ENCODE measurements at places on chromosomes 6 and 20.

DNA sequence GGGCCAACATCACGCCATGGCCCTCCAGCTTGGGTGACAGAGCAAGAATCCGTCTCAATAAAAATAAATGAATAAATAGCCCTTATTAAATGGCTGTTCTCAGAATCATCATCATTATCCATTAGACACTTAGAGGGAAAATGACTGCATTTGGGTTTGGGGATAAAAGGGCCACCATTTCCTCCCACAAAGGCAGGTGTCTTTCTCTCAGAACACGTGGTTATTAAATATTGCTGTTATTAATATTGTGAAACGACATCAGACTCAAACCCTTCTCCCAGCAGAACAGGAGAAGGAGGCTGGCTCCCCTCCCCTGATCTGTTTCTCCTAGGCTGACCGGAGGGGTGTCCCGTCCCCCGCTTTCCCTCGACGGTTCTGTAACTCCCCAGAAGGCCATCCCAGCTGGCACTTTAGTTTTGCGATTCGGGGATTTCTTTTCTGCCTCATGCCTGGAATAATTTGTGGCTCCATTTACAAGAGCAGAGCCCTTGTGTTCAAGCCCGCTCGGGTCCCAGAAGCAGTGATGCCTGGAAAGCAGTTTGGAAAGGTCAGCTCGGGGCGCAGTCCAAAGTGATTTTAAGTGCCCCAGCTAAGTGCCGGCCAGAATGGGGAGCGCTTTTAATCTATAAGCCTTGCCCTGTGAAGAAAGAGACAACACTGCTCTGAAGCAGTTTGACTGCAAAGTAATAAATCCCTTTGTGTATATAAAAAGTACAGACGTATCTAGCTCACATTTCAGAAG is 41.9 kb downstream of the EYA2 start:
- DNase-seq: no peak

GRCh38 chr6:52881996-52882841 is 27.3 kb downstream of the GSTA3 start:
- peak; percentile 63 for DNase-seq

DNA sequence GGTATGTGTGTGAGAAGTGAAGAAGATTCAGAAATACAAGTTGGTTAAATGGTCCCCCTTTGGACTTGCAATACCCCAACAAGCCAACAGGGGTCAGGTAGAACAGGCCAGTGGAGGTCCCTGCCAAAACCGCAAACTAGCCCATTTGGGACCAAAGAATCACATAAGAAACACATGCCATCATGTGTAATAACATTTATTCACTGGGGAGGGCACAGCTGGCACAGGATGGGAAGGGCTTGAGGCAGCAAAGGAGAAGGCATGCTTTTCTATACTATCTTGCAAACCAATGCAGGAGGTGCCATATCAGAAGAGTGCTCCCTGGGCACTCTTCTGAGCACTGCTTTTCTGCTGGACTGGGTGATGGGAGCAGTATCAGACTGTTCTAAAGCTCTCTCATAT is 116.1 kb upstream of the TRAF3IP2 start:
- DNase-seq: peak; percentile 19

DNA sequence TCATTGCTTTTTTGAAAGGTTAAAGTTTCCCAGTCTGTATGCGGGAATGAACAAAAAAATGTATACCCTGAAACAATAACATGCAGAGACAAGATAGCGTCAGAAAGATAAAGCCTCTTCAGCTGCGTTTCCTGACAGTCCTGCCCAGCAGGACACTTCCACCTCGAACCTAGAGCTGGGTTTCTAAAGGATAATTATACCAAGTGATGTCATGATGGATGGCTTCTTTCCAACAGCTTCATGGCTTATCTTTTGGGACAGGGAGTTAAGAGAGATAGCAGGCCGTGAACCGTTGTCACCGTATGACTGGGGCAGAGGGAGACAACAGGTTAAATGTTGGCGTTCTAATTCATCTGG is 267.6 kb upstream of the SGK1 start:
- DNase-seq: no peak

DNA sequence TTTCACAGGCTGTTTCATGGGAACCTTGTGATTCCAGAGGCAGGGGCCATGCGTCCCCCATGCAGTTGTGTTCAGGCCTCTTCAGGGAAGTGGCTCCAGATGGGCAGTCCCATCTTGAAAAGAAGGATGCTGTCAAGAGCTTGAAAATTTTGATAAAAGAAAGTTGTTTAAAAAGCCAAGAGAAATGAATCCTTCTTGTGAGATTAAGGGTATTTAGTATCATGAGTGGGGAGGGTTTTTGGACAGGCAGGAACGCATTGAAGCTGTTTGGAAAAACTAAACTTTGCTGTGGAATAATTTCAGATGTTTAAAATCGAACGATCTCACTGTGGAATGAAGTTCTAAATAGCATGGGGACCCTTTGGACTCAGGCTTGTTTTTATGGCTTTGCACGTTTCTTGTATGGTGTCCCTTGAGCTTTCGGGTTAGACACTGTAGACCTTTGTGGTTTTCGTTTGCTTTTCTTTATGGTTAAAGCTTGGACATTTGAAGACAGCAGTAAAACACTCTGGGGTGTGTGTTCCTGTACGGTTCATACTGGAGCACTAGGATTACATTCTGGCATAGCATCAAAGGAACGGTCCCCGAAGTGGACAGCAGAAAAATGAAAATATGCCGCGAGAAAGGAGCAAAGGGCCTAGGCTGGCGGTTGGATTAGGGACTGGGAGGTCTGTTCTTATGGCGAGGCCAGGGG is 18.2 kb downstream of the KIF25 start:
- no peak for DNase-seq

DNA sequence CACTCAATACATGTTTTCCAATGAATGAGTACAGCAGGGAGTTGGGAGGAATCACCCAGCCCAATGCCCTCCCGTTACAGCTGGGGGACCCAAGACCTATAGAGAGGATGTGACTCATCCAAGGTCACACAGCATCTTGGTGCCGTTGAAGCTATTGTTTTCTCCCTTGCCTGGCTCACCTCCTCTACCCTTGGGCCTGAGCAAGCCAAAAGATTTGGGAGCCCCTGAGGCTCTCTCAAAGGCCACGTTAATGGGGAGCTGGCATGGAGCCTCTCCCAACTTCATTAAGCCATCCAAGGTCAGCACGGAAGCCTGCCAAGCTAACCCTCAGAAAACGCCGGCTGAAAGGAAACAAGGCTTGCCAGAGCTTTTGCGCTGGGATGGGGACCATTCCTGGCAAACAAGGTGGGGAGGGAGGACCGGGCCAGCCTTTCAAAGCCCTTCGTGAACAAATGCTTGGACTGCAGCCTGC is 30.4 kb downstream of the KCNB1 start:
- no peak for DNase-seq
